ENCODE measurements at places on chromosomes 4 and X.

- no peak for DNase-seq
Observed at GRCh38 chr4:11341337-11342043, 87.2 kb downstream of the HS3ST1 start.

- no peak for DNase-seq
Observed at GRCh38 chr4:8817096-8817812, 54.4 kb downstream of the HMX1 start.

GRCh38 chrX:108216919-108217571, 125.5 kb downstream of the ATG4A start:
- no peak for DNase-seq

- no peak for DNase-seq
Observed at GRCh38 chr4:145340071-145340675, 141.5 kb upstream of the SMAD1 start.

DNA sequence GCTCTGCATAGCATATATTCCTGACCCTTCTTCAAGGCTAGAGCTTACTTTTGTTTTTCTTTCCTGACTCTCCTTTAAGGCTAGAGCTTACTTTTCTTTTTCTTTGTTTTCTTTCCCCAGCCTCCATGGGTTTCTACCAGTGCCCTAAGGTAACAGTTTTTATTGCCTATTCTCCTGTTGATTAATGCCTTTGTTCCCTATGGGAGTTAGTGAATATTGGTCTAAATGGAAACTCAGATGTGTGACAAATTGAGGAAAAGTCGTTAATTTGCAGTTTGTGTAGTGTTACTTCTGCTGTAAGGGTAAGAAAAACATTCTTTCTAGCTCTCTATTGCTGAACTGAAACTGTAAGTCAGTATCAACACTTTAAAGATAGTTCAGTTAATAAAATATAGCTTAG, 358.7 kb downstream of the IL15 start:
- DNase-seq = no peak

DNA sequence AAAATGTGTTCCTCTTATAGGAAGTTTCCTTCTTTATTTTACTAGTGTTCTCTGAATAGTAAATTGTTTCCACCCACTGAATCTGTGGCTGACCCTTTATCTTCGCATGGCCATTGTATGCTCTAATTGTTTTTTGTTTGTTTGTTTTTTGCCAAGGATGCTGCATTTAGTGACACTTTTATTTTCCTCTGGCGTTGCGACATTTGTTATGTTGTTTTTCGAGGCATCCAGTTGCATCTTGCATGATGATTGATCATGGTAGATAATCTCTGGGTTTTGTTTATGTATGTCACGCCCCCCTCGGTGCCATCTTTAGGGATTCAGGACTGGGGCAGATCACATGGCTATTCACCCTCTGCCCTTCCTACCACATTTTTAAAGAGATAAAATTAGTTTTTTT, 2.2 kb downstream of the NMU start:
- no peak for DNase-seq

DNA sequence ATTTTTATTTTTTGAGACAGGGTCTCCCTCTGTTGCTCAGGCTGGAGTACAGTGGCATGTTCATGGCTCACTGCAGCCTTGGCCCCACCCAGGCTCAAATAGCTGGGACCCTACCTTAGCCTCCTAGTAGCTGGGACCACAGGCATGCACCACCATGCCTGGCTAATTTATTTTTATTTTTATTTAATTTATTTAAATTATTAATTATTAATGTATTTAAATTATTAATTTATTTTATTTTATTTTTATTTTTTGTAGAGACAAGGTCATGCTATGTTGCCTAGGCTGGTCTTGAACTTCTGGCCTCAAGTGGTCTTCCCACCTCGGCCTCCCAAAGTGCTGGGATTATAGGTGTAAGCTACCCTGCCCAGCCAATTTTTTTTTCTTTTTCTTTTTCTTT, 69.3 kb downstream of the EGF start:
- no peak for DNase-seq

- DNase-seq = no peak
Observed at GRCh38 chr4:143246977-143247376, 62.3 kb downstream of the USP38 start.

DNA sequence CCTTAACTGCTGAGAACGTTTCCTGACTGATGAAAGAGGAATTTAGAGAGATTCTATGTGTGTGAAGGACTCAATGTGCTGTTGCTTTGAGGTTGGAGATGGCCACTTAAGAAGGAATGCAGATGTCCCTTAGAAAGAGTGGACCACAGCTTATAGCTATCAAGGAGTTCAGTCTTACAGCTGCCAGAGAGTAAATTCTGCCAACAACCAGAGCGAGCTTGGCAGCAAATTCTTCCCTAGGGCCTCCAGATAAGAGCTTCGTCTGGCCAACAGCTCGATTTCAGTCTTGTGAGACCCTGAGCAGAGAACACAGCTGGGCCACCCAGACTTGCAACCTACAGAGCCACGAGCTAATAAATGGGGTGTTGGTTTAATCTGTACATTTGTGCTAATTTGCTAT, 21.8 kb downstream of the MID1 start:
- DNase-seq = peak; percentile 33

DNA sequence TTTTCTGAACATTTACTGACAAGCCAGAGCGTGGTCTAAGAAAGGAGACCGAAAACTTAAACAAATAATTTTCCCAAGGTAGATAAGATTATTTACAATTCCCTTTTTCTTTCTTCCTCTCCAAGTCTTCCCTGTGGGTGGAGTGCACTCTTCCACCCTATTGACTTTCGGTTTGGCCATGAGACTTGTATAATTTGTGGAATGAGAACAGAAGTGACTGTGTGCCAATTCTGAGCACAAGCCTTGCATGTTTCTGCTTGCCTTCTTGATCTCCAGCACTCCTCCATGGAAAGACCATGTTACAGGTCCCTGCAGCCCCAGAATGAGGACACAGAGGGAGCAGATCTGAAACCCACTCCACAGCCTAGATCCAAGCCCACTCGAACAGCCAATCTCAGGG, 150.0 kb upstream of the HPGD start:
- DNase-seq = no peak

- no peak for DNase-seq
Observed at GRCh38 chrX:64093761-64094160, 111.7 kb downstream of the AMER1 start.

DNA sequence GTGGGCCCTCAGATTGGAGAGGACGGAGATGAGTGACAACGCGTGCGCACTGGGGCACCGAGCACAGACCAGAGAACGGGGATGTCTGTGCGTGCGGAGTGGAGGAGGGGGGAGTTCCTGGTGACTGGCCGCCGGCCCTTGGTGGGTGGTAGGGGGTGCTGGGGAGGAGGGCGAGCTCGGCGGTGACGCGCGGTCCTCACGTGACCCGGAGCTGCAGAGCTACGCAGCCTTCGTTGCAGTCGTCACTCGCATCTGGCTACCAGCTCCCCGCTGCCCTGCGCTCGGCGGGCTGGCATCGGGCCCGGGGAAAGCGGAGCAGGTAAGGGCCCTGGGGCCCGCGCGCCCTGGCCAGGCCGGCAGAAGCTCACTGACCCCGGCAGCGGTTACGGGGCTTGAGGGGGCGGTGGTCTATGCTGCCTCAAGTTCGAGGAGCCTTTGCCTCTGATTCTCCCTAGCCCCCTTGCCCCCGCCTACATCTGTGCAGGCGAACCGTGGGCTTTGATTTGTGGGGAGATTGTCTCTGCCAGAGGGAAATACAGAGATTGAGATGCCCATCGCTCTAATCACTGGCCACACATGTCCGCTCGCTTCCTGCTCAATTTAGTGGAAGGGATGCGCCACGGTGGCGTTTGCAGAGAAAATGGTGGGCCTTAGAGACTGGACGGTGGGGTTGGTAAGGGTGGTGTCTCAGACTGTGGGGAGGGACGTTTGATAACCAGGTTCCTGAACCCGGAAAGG, at the start of gene ARMCX4:
ARMCX4 (plus strand) TSS at position 245 of the 738 bp plus-strand sequence. CDS start 3,134 bp downstream, outside the sequence.
- DNase-seq = peak; percentile 34

DNA sequence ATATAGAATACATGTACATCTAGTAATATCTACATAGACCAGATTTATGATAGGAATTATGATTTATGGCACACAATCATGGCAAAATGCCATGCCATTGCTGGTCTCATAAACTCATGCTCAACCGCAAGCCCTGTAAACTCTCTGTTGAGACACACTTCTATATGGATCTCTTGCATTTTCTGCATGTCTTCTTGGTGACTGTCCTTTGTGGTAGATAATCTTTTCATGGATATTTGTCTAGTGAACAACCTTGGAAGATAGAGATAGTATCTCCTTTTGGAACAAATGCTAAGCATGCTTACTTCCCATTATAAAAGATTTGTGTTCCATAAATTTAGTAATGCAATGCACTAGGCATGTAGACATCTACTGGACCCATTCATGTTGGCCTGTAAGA, 328.0 kb downstream of the NAF1 start:
- no peak for DNase-seq

DNA sequence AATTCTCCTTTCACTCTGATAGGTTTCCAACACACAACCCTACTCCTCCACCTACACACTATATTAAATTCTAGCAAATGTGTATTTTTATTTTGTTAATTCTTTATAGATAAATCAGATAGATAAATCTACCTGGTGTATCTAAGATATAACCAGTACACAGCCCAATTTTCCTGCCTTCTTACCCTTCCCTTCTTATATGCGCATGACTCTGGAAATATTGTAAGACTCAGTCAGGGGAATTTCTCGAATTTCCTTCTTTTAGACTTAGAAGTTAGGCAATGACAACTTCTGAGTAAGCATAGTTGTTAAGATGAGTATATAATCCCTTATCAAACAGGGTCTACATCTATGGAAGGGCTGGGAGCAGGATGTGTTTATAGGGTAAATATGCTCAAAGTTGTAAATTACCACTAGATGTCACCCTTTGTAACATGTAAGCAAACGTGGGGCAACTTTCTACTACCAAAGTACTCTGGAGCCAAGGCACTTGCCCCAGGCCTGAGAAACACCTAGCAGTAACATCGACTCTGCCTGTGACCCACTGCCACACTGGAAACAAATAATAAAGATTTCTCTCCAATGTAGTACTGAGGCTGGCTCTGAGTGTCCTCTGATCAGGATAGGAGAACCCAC, 444.7 kb downstream of the IQCM start:
- no peak for DNase-seq

DNA sequence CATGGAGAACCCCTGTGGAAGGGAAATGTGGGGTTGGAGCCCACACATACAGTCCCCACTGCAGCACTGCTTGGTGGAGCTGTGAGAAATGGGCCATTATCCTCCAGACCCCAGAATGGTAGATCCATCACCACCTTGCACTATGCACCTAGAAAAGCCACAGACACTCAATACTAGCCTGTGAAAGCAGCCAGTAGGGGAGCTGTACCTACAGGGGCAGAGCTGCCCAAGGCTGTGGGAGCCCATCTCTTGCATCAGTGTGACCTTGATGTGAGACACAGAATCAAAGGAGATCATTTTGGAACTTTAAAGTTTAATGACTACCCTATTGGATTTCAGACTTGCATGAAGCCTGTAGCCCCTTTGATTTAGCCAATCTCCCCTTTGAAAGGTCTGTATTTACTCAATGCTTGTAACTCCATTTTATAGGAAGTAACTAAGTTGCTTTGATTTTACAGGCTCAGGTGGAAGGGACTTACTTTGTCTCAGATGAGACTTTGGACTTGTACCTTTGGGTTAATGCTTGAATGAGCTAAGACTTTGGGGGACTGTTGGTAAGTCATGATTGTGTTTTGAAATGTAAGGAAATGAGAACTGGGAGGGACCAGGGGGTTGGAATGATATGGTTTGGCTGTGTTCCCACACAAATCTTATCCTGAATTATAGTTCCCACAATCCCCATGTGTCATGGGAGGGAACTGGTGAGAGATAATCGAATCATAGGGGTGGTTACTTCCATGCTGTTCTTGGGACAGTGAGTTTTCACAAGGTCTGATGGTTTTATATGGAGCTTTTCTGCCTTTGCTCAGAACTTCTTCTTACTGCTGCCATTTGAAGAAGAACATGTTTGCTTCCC, 352.6 kb downstream of the INPP4B start:
- DNase-seq = no peak

- no peak for DNase-seq
Observed at GRCh38 chrX:113289503-113289902, 448.9 kb upstream of the AMOT start.

- no peak for DNase-seq
Observed at GRCh38 chrX:153640736-153641575, 6.0 kb upstream of the DUSP9 start.

- no peak for DNase-seq
Observed at GRCh38 chrX:129719931-129720530, 18.7 kb upstream of the XPNPEP2 start.

- DNase-seq = no peak
Observed at GRCh38 chr4:38045289-38045988, 85.2 kb downstream of the PTTG2 start.

GRCh38 chrX:40174001-40174853, 76.5 kb upstream of the BCOR start:
- no peak for DNase-seq

- DNase-seq = no peak
Observed at GRCh38 chr4:168887809-168888208, 122.2 kb downstream of the CBR4 start.

DNA sequence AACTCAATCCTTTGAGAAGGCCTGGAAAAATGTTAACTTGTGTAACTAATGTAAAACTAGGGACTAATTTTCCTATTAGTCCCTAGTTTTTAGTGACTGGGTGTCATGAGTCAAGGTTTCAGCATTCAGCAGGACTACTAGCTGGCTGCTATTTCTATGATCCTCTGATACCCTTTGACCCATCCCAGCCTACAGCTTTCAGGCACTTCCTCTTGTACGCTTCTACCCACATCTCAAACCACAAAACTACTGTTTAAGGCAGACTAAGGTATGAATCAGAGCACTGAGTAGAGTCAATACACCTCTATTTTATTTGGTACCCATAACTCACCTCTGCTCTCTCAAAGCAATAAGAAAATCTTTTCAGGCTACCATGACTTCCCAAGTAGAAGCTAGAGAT, 809.6 kb downstream of the PDHA2 start:
- no peak for DNase-seq

DNA sequence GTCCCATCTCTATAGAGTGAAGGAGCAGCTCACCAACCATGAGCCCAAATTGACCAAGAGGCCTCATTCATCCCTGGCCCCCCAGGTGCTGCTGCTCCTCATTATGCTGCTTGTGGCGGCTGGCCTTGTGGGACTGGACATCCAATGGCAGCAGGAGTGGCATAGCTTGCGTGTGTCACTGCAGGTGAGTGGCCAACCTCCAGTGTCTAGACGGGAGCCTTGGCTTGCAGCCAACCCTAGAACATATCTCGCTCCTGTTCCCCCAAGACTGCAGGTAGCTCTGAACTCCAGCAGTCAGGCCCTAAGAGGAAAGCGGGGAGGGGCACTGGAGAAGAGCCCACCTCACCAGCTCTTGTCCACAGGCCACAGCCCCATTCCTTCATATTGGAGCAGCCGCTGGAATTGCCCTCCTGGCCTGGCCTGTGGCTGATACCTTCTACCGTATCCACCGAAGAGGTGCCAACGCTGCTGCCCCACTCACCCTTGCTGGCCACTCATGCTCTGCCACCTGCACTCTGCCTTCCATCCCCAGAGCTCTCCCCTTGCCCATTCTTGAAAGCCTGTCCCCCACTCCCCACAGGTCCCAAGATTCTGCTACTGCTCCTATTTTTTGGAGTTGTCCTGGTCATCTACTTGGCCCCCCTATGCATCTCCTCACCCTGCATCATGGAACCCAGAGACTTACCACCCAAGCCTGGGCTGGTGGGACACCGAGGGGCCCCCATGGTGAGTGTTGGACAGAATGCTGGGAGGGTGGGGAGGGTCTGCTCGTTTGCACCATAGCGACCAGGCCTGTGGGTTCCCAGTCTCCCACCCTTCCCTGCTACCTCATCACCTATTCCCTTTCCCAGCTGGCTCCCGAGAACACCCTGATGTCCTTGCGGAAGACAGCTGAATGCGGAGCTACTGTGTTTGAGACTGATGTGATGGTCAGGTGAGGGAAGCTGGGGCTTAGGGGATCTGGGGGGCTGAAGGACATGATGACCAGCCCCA, 3.5 kb downstream of the GDPD2 start:
- DNase-seq = no peak
